Lung (tissue), 17 donors: ENCODE measurements at places on chromosomes 1 and 21. TPM values are rescaled to one million over a fixed set of nuclear protein-coding genes. Genes with fewer than 3 reads are reported as not detected.
A peak's percentile ranks its signal among the peaks of the same experiment; 100 is the strongest.

DNA sequence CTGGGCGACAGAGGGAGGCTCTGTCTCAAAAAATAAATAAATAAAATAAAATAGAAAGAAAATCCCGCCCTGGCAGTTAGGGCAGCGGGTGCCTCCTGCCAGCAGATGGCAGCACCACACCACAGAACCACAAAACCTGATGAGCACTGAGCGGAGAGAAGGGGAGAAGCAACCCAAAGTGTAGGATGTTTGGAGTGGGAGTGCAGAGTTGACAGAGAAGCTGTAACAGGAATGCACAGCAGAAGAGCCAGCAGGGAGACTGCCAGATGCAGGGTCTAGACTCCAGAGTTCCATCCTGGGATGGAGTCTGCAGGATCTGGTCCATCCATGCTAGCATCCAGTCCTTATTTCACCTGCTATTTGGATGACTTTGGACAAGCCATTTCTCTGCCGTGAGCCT, 29.7 kb upstream of the KIRREL1 start:
- H3K27ac ChIP-seq = no peak overlapping the region
- no peak overlapping the region for H3K4me3 ChIP-seq
- H3K36me3 ChIP-seq = no peaks in the 10 kb centered on the region
- no peaks in the 10 kb centered on the region for H3K27me3 ChIP-seq

DNA sequence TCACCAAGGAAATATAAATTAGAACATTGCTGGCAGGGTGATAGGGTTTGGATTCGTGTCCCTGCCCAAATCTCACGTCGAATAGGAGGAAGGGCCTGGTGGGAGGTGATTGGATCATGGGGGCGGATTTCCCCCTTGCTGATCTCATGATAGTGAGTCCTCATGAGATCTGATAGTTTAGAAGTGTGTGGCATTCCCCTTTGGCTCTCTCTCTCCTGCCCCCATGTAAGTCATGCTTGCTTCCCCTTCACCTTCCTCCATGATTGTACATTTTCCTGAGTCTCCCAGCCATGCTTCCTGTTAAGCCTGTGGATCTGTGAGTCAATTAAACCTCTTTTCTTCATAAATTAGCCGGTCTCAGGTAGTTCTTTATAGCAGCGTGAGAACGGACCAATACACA, 60.6 kb downstream of the VPS26C start:
- no peak overlapping the region for H3K4me3 ChIP-seq
- H3K27me3 ChIP-seq = no peaks in the 10 kb centered on the region
- H3K27ac ChIP-seq = peak overlapping the region; percentile 71

- no peak overlapping the region for H3K27ac ChIP-seq
- no peak overlapping the region for H3K4me3 ChIP-seq
- no peaks in the 10 kb centered on the region for H3K27me3 ChIP-seq
- DNase-seq = peak; percentile 72
- H3K4me1 ChIP-seq = peaks cover 30% of the 10 kb centered on the region
Observed at GRCh38 chr1:27395441-27396195, 3.2 kb downstream of the GPR3 start.

DNA sequence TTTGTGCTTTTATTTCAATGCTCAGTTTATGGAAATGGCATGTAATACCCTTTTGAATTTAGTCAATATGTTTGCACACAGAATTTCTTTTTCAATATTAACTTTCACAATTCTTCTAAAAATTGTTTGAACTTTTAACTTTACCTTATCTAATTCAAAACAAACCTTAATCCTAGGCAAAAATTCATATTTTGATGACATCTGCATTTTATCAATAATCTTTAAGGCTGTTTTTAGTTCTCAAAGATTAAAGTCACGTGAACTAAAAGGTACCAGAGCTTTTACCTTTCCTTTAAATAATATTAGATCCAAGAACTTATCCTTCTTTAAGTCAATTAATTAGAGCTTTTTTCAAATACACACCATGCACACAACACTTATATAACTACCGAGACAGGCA, 218.9 kb upstream of the NCAM2 start:
- H3K36me3 ChIP-seq = no peaks in the 10 kb centered on the region
- H3K27me3 ChIP-seq = no peaks in the 10 kb centered on the region
- no peak overlapping the region for H3K27ac ChIP-seq
- no peak overlapping the region for H3K4me3 ChIP-seq
- H3K4me1 ChIP-seq = no peaks in the 10 kb centered on the region

DNA sequence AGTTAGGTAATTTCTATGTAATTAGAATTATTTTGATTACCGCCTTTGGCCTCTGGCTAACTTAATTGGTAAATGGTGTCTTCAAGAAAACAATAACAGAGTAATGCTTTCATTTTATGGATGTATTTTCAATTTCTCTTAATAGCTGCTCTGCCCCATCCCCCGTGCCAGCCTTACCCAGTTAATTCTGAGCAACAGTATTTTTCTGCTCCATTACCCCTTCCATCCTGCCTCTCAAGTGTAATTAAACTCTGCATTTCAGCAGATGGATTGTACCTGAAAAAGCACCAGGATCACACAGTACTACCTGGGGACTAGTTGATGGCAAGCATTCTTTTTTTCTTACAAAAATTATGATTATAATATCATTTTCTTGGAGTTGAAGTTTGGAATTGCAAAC, 104.2 kb downstream of the KIAA0319L start:
- peaks cover 9% of the 10 kb centered on the region for H3K4me1 ChIP-seq
- no peak overlapping the region for H3K4me3 ChIP-seq
- no peak overlapping the region for H3K27ac ChIP-seq
- DNase-seq = no peak
- H3K36me3 ChIP-seq = peaks cover 11% of the 10 kb centered on the region

- no peak overlapping the region for H3K27ac ChIP-seq
- no peak for DNase-seq
Observed at GRCh38 chr1:43511394-43511793, 19.3 kb upstream of the PTPRF start.

The NHLH1 gene
- total RNA-seq = 0.18 TPM

DNA sequence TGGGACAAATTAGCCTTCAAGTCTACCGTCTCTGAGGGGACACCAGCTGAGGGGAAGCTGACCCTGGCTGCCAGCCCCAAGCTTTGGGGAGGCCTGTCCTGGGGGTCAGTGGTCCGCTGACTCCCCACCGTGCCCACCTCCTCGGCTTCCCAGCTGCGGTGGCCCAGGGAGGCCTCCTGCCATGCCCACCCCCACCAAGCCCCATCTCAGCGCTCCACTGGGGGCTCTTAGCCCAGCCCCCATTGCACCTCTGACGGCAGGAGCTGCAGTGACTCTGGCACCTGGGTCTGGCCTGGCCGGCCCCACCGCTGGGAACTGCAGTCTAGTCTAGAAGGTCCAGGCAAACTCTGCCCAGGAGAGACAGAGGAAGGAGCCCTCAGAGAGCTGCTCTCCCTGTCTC, 30.2 kb upstream of the SIM2 start:
- no peak overlapping the region for H3K27ac ChIP-seq
- no peaks in the 10 kb centered on the region for H3K36me3 ChIP-seq
- peaks cover 10% of the 10 kb centered on the region for H3K4me1 ChIP-seq
- H3K4me3 ChIP-seq = no peak overlapping the region

- H3K36me3 ChIP-seq = no peaks in the 10 kb centered on the region
- H3K27ac ChIP-seq = no peak overlapping the region
- H3K27me3 ChIP-seq = no peaks in the 10 kb centered on the region
- H3K4me1 ChIP-seq = peaks cover 2% of the 10 kb centered on the region
Observed at GRCh38 chr1:85467929-85468540, 3.1 kb upstream of the DDAH1 start.

The LRRC8B gene
- 16.0 TPM for total RNA-seq

DNA sequence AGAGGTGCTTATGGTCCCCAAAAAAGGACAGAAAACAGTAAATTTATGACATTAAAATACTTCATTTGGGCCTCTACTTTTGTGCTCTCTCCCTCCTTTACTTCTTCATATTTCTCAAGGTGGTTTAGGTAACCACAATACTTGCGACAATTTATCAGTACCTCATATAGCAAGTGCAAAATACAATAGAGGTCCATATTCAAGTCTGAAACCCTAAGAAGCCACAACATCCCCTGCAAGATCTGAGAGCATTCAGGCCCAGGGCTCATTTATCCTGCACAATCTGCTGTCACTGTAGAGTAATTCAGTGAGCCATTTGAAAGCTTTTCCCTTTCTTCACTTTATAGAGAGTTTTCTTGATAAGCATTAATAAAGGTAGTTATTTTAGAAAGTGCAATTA, 24.2 kb upstream of the ATP6V1G3 start:
- no peaks in the 10 kb centered on the region for H3K36me3 ChIP-seq
- H3K27me3 ChIP-seq = no peaks in the 10 kb centered on the region
- no peak overlapping the region for H3K4me3 ChIP-seq
- no peak overlapping the region for H3K27ac ChIP-seq

The OLIG2 gene
- 0.18 TPM for total RNA-seq

- DNase-seq = no peak
- H3K36me3 ChIP-seq = no peaks in the 10 kb centered on the region
- H3K27ac ChIP-seq = no peak overlapping the region
- H3K27me3 ChIP-seq = no peaks in the 10 kb centered on the region
Observed at GRCh38 chr1:162016631-162017030, 7.0 kb downstream of the OLFML2B start.

The FOXD2 gene
- 0.09 TPM for total RNA-seq

GRCh38 chr1:172497230-172497629, 35.7 kb upstream of the SUCO start:
- DNase-seq = peak; percentile 43
- H3K27ac ChIP-seq = no peak overlapping the region
- H3K27me3 ChIP-seq = no peaks in the 10 kb centered on the region
- H3K4me3 ChIP-seq = no peak overlapping the region
- H3K4me1 ChIP-seq = no peaks in the 10 kb centered on the region
- no peaks in the 10 kb centered on the region for H3K36me3 ChIP-seq

DNA sequence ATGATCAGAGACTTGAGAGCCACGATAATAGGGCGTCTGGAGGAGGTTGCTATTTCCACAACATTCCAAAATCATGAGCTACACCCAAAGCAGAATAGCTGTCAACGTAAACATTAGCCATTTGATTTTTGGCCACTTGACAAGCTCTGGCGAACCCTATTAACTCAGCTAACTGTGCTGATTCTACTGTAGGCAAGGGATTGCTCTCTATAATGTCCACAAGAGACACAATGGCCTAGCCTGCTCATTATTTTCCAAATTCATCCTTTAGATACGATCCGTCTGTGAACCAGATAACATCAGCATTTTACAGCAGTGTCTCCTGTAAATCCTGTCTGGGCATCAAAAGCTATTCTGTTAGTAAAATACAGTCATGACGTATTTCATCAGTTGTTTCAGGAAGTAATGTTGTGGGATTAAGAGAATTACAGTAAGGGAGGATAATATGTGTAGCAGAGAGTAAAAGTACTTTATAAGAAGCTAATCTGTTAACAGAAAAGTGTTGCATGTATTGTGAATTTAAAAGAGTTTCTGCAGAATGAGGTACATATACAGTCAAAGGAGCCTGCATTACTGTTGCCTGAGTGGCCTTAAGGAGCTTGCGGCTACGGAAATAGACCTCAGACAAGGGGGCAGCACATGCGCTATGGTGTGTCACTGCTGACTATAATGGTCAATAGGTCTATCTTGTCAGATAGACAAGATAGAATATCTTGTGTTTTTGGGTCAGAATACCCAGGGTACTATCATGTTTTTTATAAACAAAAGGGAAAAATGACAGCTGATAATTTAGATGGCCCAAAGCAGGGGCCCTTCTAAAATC, 44.9 kb upstream of the TINAGL1 start:
- H3K27ac ChIP-seq = no peak overlapping the region
- H3K4me1 ChIP-seq = no peaks in the 10 kb centered on the region
- H3K4me3 ChIP-seq = no peak overlapping the region
- no peaks in the 10 kb centered on the region for H3K36me3 ChIP-seq

The NBPF4 gene
- total RNA-seq = not detected

GRCh38 chr1:70090141-70090540, 115.2 kb downstream of the LRRC40 start:
- no peak overlapping the region for H3K4me3 ChIP-seq
- no peaks in the 10 kb centered on the region for H3K27me3 ChIP-seq
- DNase-seq = no peak
- H3K27ac ChIP-seq = no peak overlapping the region
- H3K4me1 ChIP-seq = no peaks in the 10 kb centered on the region
- no peaks in the 10 kb centered on the region for H3K36me3 ChIP-seq

- H3K4me3 ChIP-seq = no peak overlapping the region
- no peak for DNase-seq
- no peaks in the 10 kb centered on the region for H3K36me3 ChIP-seq
- H3K27ac ChIP-seq = no peak overlapping the region
- H3K27me3 ChIP-seq = peaks cover 7% of the 10 kb centered on the region
- H3K4me1 ChIP-seq = no peaks in the 10 kb centered on the region
Observed at GRCh38 chr1:31243501-31244286, 4.0 kb upstream of the NKAIN1 start.

- H3K4me1 ChIP-seq = no peaks in the 10 kb centered on the region
- no peak for DNase-seq
- H3K27ac ChIP-seq = no peak overlapping the region
- peaks cover 50% of the 10 kb centered on the region for H3K27me3 ChIP-seq
- H3K36me3 ChIP-seq = no peaks in the 10 kb centered on the region
- no peak overlapping the region for H3K4me3 ChIP-seq
Observed at GRCh38 chr1:218171302-218171893, 113.7 kb upstream of the RRP15 start.

DNA sequence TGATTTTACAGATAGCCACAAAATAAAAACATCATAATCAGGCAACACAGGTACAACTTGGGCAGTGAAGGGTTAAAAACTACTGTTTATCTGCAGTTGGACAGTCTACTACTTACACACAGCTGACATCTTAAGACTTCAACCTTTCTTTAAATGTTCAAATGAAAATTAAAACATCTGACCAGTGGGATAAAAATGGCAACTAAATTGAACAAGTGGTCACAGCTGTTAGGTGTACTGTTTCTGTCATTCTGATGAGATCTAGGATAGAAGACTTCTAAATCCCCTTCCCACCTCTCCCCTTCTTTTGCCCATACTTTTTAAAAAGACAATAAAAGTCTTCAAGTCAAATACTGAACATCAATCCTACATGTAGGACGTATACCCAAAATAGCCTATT, 56.2 kb downstream of the ENAH start:
- H3K4me1 ChIP-seq = peaks cover 1% of the 10 kb centered on the region
- no peak overlapping the region for H3K4me3 ChIP-seq
- H3K27ac ChIP-seq = no peak overlapping the region
- no peak for DNase-seq
- H3K27me3 ChIP-seq = no peaks in the 10 kb centered on the region

The RHOU gene
- total RNA-seq = 40.1 TPM

GRCh38 chr21:30164796-30165195, 1.8 kb downstream of the CLDN17 start:
- no peaks in the 10 kb centered on the region for H3K36me3 ChIP-seq
- no peak overlapping the region for H3K27ac ChIP-seq
- no peak overlapping the region for H3K4me3 ChIP-seq
- no peaks in the 10 kb centered on the region for H3K4me1 ChIP-seq

DNA sequence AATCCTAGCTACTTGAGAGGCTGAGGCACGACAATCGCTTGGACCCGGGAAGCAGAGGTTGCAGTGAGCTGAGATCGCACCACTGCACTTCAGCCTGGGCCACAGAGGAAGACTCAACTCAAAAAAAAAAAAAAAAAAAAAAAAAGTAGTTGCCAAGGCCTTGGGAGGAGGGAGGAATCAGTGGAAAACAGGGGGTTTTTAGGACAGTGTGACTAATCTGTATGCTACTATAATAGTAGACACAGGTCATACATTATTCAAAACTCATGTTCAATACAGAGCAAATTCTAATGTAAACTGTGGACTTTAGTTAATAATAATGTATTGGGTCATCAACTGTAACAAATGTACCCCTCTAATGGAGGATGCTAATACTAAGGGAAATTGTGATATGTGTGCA, 51.7 kb upstream of the CTPS1 start:
- no peaks in the 10 kb centered on the region for H3K36me3 ChIP-seq
- H3K27me3 ChIP-seq = no peaks in the 10 kb centered on the region
- no peaks in the 10 kb centered on the region for H3K4me1 ChIP-seq
- DNase-seq = no peak
- no peak overlapping the region for H3K4me3 ChIP-seq

- H3K27ac ChIP-seq = no peak overlapping the region
- peaks cover 21% of the 10 kb centered on the region for H3K4me1 ChIP-seq
- no peaks in the 10 kb centered on the region for H3K36me3 ChIP-seq
- H3K27me3 ChIP-seq = no peaks in the 10 kb centered on the region
- DNase-seq = peak; percentile 65
Observed at GRCh38 chr1:223738465-223739365, 26.4 kb downstream of the CAPN2 start.
